ENCODE measurements at places on chromosomes 1 and 21.

DNA sequence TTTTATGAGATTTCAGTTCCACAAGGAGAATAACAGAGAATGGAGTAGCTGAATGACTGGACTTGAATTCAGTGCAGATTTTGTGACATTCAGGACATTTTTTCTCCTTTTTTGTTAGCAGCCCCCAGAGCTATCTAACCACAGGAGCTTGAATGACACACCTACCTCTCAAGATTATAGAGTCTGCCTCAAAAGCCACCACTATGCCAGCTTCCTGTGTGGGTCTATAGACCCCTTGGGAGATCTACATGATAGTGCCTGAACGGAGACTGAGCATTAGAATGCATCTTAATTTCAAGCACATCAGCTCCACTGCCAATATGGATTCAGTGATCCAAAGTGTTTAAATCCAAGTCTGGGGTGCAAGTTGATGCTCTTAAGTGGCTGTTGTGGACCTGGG lies 74.4 kb upstream of the ZNF648 start:
- no peak for DNase-seq

DNA sequence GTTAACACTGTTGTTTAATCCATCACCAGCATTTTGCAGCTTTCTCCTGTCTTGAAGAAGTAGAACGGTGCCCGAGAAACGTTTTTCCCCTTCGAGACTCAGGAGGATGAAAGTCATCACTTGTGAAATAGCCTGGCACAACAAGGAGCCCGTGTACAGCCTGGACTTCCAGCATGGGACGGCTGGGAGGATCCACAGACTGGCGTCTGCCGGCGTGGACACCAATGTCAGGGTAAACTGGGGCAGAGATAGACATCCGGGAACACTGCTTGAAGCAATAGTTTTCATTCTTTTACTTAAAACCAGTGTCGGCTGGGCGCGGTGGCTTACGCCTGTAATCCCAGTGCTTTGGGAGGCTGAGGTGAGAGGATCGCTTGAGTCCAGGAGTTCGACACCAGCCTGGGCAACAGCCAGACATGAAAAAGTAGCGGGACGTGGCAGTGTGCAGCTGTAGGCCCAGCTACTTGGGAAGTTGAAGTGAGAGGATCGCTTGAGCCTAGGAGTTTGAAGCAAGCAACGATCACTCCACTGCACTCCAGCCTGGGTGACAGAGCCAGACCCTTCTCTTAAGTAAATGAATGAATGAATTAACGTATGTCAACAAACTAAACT lies 945 bp downstream of the CHAF1B start:
- DNase-seq, result no peak

DNA sequence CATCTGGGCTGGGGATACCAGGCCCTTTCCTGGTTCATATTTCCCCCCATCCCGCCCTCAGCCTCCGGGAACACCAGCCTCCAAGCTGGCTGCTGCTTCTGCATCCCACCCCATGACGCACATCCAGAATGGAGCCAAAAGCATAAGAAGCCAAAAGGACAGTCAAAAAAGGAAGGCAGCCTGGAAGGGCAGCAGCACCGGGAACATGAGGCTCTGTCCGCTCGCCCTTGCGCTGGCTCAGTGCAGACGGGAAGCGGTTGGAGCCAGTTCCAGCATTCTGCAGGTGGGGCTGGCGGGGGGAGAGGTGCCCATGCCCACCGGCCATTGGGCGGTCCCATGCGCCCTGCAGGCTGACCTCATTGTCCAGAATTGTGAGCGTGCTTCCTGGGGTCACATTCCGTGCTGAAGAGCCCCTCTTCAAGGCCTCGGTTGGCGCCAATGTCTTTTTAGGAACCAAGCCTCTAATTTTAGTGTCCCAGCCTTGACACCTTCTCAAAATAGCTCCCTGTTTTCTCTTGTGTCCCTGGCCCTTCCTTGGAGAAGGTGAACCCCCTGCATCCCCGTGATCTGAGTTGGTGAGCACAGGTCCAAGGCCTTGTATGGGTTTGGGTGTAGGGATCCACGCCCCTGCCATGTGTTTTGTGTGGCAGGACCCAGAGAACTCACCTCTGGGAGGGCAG lies 28.4 kb upstream of the NPPB start:
- no peak for DNase-seq

GRCh38 chr21:44331650-44332307 lies 7.4 kb downstream of the CFAP410 start:
- DNase-seq, result no peak

GRCh38 chr21:44767834-44768831 lies 33.5 kb downstream of the UBE2G2 start:
- DNase-seq, result no peak

DNA sequence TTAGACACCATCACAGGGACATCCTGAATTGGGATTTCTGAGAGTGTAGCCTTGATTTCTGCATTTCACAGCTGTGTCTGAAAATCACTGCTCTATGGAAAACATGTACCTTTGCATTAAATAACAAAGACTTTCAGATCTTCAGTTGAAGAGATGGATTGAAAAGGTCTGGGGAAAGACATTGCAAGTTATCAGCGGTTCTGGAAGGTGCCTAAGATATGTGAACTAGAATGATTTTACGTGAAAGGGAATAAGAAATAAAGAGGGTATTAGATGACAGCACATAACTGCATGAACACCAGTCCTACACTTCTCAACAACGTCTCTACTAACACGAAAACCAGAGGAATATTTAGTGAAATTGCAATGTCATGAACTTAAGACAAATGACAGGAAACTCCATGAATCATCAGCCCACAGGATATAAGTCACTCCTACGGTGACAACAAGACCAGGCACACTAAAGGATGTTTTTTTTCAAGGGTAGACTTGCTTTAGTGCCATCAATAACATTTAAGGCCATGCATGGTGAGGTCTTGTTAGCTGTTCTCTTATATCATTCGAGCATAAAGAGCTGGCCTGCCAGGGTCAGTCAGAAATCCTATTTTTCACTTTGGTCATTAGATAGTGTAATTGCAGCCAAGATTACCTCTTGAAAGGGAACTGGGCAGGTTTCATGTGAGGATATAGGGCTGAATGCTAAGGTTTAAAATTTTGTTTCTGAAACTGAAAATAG lies 283.1 kb downstream of the GRIK1 start:
- no peak for DNase-seq

GRCh38 chr1:221961532-221962292 lies 219.8 kb upstream of the DUSP10 start:
- DNase-seq, result no peak

- DNase-seq, result no peak
These were observed 16.0 kb upstream of the ZNF496 start for GRCh38 chr1:247347477-247348222.
